ENCODE measurements at places on chromosomes 1 and 21. TPM values are rescaled to one million over a fixed set of nuclear protein-coding genes. Genes with fewer than 3 reads are reported as not detected.

HOOK1 gene
- total RNA-seq, result 34.5 TPM

OR2T35 gene
- not detected for total RNA-seq

SORT1 gene
- total RNA-seq, result 69.6 TPM

ASPM gene
- 50.3 TPM for total RNA-seq

SLC41A1 gene
- 43.2 TPM for total RNA-seq

CD1E gene
- total RNA-seq, result not detected

CNKSR1 gene
- 14.5 TPM for total RNA-seq

RGS16 gene
- 9.8 TPM for total RNA-seq

CFHR4 gene
- total RNA-seq, result not detected

MATN1 gene
- 0.28 TPM for total RNA-seq

DNA sequence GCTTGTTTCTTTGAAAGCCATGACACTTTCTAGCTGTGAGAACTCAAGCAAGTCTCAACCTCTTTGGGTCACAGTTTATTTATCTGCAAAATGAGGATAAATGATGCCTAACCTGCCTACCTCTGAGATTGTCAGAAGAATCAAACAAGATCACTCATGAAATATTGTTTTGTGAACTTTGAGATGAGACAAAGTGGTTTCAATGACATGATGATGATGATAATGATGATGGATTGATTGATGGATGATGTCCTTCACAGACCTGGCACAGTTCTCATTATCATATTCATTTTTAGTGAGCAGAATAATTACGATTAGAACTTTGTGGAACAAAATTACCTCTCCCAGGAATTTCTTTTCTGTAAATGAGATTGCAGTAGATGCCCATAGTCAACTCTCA, 129.2 kb downstream of the HHIPL2 start:
- no peaks in the 10 kb centered on the region for H3K27me3 ChIP-seq
- no peak overlapping the region for H3K27ac ChIP-seq
- H3K4me3 ChIP-seq, result no peak overlapping the region
- DNase-seq, result no peak
- H3K4me1 ChIP-seq, result no peaks in the 10 kb centered on the region

- H3K27me3 ChIP-seq, result no peaks in the 10 kb centered on the region
- DNase-seq, result peak; percentile 43
- H3K4me1 ChIP-seq, result no peaks in the 10 kb centered on the region
- no peak overlapping the region for H3K27ac ChIP-seq
- no peak overlapping the region for H3K4me3 ChIP-seq
- peaks cover 8% of the 10 kb centered on the region for H3K36me3 ChIP-seq
Observed at GRCh38 chr1:19918057-19918456, 5.4 kb downstream of the PLA2G2E start.

- no peak overlapping the region for H3K27ac ChIP-seq
- no peak overlapping the region for H3K4me3 ChIP-seq
- no peaks in the 10 kb centered on the region for H3K36me3 ChIP-seq
- DNase-seq, result peak; percentile 23
- no peaks in the 10 kb centered on the region for H3K4me1 ChIP-seq
Observed at GRCh38 chr1:30423570-30423969, 299.8 kb downstream of the MATN1 start.

DNA sequence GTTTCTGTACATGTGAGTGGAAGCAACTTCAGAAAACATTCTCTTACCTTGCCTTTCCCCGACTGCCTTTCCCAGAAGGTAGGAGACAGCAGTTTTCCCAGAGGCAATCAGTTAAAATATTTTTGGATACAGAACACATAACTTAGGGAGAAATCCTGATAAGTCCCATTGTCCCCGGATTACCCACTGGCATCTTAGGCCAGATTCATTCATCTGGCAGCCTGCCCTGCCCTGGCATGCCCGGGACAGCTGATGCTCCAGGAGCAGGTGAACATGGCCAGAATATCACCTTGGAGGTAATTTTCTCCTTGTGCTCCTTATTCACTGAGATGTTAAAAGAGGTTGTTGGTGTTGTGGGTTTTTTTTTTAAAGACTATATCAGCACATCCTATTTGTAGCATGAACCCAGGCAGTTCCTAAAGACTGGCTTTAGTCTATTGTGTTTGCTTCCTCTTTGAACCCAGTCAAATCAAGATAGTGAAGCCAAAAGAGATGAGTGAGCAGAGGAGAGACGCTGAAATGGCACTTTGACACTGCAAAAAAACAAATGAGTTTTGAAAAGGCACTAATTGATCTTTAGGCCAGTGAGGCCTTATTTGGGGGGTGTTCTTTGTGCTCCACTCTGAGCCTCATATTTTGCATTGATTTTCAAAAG, 139.6 kb downstream of the PLPP3 start:
- H3K4me3 ChIP-seq, result no peak overlapping the region
- no peaks in the 10 kb centered on the region for H3K27me3 ChIP-seq
- H3K27ac ChIP-seq, result no peak overlapping the region
- no peak for DNase-seq
- H3K36me3 ChIP-seq, result no peaks in the 10 kb centered on the region

DNA sequence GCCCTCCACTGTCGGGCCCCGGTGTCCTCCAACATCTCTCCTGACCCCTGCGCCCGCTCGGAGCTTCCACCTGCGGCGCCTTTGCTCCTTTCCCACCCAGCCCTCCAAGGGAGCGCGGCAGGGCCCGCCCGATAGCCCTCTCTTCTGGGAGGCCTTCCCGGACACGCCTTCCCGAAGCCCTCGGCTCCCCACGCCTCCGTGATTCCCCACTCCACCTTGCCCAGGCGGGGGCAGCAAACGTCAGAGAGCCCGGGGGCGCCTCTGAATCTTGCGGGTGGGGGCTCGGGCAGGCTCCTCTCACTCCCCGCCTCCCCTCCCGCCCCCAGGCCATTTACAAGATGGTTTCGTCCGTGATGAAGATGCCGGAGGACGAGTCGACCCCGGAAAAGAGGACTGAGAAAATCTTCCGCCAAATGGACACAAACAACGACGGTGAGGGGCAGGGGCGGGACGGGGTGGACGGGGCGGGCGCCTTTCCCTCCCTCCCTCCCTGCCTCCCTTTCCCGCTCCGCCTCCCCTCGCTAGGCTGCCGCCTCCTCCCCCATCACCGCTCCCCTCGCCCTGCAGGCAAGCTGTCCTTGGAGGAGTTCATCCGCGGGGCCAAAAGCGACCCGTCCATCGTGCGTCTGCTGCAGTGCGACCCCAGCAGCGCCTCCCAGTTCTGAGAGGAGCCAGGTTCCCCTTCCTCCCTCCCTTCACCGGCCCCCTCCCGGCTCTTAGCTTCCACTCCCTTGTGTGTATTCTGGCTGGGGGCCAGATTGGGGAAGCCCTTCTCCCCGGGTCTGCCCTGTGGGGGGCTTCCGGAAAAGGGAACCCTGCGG, 7.1 kb downstream of the HPCA start:
- peak; percentile 83 for DNase-seq
- peak overlapping the region; percentile 64 for H3K4me3 ChIP-seq
- H3K27ac ChIP-seq, result no peak overlapping the region
- H3K27me3 ChIP-seq, result peaks cover 10% of the 10 kb centered on the region
- no peaks in the 10 kb centered on the region for H3K36me3 ChIP-seq

- DNase-seq, result no peak
- H3K4me1 ChIP-seq, result peaks cover 6% of the 10 kb centered on the region
- peaks cover 2% of the 10 kb centered on the region for H3K36me3 ChIP-seq
- no peaks in the 10 kb centered on the region for H3K27me3 ChIP-seq
- H3K4me3 ChIP-seq, result no peak overlapping the region
- H3K27ac ChIP-seq, result no peak overlapping the region
Observed at GRCh38 chr1:197126691-197127090, 19.8 kb downstream of the ASPM start.

DNA sequence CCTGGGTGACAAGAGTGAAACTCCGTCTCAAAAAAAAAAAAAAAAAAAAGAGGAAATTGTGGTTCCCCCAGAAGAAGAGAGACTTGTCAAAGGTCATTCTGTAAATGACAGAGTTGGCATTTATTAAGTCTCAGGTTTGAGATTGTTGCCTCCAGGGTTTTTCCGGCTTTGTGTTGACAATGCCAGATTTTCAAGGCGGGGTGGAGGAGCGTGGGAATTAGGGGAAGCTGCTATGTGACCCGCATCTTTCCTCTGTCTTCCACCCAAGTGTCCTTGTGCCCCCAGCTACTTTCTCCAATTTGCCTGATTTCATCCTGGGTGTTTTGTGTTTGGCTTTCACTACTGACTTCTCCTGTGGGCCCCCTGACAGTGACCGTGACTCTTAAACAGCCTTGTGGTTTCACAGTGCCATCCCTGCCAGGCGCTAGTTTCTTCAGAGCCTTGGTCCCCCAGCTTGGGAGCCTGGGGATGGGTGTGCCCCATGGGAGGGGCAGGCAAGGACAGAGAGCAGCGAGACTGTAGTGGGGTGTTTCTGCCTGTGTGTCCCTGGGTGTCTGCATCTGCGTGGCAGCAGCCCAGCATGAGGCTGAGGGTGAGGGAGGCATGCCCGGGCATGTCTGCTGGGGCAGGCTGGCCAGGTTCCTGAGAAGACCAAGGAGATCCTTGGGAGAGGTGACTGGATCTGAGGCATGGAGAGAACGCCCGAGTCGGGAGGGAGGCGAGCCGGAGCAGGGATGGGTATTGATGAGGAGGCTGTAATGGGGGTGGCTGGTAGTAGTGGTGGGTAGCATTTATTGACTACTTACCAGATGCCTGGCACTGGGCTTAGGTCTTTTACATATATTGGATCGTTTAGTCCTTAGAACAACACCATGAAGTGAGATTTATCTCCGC, 46.3 kb downstream of the IER5 start:
- no peaks in the 10 kb centered on the region for H3K36me3 ChIP-seq
- DNase-seq, result no peak
- no peaks in the 10 kb centered on the region for H3K27me3 ChIP-seq
- H3K4me3 ChIP-seq, result no peak overlapping the region
- H3K27ac ChIP-seq, result peak overlapping the region; percentile 61

DNA sequence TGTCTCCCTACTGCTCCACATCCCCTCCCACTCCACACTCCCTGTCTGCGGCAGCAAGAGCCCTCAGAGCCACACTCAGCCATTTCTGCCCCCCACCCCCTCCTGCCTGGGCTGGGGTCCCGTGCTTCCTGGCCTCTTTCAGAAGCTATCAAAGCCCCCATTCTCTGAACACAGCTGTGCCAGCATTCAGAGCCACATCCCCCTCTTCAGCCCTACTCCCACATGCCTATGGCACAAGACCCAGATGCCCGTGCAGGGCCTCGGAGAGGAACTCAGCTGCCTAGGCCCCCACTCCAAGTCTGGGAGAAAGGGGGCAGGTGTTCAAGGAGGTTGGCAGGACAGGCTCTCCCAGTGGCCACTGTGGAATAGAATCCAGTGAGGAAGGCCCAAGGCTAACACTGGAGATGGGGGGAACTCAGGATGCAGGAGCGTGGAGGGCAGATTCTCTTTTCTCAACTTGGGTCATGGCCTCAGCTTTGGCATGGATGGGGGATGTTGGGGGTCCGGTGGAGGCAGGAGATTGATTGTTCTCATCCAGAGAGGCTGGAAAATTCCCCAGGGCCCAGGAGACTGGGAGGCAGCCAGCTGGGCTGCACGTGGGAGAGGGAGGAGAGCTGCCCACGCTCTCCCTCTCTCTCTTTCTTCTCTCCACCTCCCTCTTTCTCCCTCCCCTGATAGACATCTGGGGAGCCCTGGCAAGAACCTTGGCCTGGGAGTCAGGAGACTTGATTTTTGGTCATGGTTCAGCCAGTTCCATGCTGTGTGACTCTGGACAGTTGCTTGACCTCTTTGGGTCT, 3.5 kb upstream of the BCAN start:
- H3K27me3 ChIP-seq, result peaks cover 42% of the 10 kb centered on the region
- no peak overlapping the region for H3K27ac ChIP-seq
- no peak overlapping the region for H3K4me3 ChIP-seq
- peaks cover 17% of the 10 kb centered on the region for H3K4me1 ChIP-seq

Data from H1 (cell line).